ENCODE measurements at places on chromosomes 13 and 19.

DNA sequence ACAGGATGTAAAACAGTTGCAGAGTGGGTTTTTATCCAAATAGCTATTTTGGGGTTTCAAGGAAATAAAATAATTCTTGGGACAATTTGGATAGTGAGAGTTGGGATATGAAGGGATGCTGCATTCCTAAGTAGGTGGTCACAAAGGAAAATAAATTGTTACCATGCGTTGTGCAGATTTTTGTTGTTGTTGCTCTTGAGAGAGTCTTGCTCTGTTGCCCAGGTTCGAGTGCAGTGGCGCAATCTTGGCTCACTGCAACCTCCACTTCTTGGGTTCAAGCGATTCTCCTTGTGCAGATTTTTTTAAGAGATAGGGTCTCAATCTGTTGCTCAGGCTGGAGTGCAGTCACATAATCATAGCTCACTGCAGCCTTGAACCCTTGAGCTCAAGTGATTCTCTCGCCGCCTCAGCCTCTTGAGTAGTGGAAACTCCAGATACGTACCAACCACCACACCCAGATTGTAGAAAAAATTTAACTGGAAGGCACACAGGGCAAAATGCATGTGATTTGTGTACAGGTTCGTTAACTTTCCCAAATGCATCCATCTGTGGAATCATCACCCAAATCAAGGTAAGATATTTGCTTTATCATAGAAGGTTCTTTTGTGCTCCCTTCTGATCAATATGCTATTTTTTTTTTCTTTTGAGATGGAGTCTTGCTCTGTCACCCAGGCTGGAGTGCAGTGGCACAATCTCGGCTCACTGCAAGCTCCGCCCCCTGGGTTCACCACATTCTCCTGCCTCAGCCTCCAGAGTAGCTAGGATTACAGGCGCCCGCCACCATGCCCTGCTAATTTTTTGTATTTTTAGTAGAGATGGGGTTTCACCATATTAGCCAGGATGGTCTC, 16.0 kb downstream of the SLC1A5 start:
- DNase-seq, result no peak

DNA sequence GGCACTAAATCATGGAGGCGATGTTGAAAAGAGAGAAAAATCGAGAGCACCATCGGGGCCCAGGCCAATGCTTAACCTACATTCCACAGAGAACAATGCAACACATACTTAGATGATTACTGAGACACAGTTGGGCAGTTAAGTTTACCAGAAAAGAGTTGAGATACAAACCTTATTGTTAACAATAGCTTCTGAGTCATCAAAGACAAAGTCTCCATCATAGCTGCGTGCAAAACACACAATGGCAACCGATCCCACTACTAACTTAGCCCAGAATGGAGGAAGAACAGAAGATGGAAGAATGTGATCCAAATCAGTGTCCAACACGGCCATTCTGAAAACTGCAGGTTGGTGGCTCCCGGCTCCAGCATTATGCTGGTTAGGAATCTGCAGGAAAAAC, 6.2 kb downstream of the TMTC4 start:
- DNase-seq, result no peak

DNA sequence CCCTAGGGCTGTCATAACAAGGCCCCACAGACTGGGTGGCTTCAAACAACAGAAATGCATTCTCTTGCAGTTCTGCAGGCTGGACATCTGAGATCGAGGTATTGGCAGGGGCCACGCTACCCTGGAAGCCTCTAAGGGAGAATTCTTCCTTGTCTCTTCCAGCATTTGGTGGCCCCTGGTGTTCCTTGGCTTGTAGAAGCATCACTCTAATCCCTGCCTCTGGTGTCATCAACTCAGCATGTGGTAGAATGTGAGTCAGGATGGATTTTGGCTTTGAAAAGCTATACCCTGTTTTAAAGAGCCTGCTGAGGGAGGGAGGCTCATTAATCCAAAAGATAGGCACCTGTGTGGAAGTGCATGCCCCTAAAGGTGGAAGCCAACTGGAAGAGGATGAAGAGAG, 7.9 kb upstream of the GGACT start:
- no peak for DNase-seq

DNA sequence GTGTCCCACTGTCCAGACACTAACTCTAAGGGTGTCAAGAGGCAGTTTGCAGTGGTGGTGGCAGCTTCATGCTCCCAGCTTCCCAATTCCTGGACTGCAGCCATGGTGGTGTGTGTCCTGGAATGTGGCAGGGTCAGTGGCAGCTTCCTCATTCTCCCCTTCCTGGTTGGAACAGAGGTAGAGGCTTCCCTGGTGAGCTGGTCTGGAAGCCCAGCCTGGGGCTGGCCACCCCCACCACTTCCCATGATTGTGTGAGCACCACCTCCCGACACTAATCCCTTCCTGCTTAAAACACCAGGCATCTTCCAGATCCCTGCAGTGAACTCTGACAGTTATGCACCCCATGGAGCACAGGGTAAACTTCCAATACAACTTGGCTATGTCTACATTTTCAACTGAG, 134.9 kb downstream of the RAP2A start:
- DNase-seq, result no peak

GRCh38 chr19:47122359-47123335, 8.0 kb upstream of the SAE1 start:
- no peak for DNase-seq

DNA sequence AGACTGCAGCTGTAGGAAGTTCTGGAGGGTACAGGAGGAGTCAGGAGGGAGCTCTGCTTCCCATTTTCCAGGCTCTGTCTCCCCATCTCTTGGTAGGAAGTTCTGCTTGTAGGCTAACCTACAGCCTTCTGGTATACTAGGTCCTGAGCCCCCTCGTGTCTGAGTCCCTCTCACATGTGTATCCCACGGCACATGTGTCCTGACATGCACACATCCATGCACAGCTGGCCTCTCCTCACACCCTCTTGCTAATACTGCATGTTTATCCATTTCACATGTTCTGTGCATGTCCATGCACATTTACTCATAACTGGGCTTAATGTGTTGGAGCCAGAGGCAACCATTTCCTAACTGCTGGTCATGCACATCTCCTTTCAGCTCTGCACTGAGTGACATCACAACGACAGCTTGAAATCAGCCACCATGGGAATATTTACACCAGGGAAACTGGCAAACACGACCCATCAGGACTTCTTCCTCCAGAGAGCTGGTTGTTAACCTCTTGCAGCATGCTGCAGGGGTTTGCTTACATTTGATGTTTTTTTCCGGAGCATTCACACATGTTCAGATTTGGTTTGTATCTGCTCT, 3.0 kb downstream of the CD209 start:
- no peak for DNase-seq

DNA sequence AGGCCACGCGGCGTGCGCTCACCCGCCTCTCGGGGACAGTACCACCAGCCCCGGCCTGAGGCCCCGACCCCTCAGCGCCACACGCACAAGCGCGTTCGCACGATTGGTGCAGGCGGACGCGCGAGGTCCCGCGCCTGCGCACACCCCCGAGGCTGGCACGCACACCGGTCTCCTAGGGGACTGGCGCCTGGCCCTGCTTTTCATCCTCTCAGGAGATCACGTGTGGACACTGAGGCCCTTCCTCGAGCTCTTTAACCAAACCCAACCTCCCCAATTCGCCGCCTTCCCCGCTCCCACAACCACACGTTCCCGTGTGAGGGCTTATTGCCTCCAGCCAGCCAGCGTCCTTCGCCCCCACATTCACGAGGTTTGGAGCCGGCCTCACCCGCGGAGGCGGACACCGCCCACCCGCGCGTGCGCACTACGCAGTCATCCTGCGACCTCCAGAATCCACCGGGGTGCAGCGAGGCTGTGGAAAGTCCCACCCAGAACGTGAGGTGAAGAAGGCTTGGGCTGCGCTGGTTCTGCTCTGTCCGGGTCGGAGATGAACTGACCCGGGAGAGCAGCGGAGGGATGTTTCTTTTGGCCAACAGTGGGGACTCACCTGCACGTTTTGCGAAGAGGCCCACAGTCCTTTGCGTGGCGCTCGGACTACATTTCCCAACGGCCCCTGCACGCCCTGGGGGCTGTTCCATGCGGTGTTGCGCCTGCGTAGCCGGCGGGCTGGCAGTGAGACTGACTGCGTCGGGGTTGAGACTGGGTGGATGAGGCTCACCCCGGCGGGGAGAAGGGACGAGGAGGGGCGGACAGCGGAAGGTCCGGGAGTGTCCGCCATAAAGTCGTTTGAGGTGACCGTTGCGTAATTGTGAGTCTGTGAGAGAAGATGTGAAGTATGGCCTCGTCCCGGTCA, 539 bp upstream of the ZNF667 start:
- peak; percentile 3 for DNase-seq

GRCh38 chr19:13398780-13399726, 107.2 kb downstream of the CACNA1A start:
- DNase-seq, result no peak

DNA sequence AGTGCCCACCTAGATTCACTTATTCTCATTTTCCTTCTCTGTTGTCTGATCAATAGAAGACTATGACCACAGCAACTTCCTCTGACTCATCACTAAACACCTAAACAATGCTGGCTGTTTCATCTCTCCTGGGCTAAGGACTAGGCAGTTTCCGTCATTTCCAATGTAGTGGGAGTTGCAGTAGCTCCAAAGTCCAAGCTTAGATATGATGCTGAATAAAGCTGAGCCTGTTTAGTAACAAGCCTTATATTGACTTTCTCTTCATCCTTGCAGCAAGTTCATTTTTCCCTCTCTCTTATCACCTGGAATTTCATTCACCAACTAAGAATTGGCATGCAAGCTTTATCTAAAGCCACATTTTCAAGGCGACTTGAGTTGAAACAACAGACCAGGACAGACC, 53.5 kb upstream of the PCDH9 start:
- DNase-seq, result no peak

- no peak for DNase-seq
Observed at GRCh38 chr13:44142540-44142867, 231.1 kb upstream of the SERP2 start.

- DNase-seq, result no peak
Observed at GRCh38 chr13:74768521-74769085, 634.4 kb upstream of the KLF12 start.

DNA sequence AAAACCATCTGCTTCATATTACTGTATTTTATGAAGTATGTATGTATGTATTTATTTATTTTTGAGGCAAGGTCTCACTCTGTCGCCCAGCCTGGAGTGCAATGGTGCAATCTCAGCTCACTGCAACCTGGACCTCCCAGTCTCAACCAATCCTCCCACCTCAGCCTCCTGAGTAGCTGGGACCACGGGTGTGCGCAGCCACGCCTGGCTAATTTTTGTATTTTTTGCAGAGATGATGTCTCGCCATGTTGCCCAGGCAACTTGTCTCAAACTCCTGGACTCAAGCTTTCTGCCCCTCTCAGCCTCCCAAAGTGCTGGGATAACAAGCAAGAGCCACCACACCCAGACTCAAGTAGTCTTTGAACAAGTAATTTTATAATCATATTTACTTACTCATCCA, 5.5 kb downstream of the KATNAL1 start:
- no peak for DNase-seq

- DNase-seq, result no peak
Observed at GRCh38 chr13:21150013-21150412, 26.3 kb downstream of the SKA3 start.

DNA sequence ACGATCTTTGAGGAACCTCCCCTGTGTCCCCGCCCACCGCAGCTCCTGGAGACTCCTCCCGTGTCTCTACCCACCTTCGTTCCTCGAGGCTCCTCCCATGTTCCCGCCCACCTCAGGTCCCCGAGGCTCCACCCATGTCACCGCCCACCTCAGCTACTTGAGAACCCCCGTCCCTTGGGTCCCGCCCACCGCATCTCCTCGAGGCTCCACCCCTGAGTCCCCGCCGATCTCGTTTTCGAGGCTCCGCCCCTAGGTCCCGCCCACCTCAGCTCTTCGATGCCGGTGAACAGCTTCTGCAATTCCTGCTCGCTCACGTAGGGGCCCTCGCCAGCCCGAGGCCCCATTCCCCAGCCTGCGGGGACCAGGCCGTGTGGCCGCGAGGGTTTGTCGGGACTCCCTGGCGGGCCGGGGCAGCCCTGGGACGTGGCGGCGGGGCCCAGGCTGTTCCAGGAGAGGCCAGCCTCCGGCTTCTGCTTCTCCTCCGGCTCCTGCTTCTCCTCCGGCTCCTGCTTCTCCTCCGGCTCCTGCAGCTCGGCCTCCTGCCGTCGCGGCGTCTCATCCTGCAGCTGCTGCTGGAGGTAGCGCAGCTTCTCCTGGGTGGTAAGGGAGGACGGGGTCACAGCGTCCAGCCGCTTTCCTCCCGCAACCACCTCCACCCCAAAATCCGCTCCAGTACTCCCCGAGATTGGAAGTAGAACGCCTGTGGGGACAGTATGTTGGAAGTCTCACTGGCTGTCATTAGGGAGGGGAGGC, 16.7 kb downstream of the TSKS start:
- peak; percentile 38 for DNase-seq

DNA sequence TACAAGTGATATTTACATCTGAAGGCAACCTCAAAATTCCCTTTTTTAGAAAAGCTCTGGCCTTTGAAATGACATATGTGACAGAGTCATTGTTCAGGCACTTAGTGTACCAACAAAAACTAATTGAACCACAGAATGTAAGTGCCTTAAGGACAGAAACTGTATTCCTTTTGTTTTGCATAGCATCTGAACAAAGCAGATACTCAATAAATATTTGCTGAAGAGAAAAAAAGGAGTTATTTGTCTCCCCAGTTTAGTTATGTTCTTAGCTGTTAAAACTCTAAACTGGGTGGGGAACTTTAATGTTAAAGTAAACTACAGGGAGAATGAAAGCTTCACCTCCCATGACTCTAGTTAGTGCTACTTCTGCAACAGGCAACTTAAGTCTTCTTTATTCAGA, 56.8 kb upstream of the KLF5 start:
- no peak for DNase-seq

DNA sequence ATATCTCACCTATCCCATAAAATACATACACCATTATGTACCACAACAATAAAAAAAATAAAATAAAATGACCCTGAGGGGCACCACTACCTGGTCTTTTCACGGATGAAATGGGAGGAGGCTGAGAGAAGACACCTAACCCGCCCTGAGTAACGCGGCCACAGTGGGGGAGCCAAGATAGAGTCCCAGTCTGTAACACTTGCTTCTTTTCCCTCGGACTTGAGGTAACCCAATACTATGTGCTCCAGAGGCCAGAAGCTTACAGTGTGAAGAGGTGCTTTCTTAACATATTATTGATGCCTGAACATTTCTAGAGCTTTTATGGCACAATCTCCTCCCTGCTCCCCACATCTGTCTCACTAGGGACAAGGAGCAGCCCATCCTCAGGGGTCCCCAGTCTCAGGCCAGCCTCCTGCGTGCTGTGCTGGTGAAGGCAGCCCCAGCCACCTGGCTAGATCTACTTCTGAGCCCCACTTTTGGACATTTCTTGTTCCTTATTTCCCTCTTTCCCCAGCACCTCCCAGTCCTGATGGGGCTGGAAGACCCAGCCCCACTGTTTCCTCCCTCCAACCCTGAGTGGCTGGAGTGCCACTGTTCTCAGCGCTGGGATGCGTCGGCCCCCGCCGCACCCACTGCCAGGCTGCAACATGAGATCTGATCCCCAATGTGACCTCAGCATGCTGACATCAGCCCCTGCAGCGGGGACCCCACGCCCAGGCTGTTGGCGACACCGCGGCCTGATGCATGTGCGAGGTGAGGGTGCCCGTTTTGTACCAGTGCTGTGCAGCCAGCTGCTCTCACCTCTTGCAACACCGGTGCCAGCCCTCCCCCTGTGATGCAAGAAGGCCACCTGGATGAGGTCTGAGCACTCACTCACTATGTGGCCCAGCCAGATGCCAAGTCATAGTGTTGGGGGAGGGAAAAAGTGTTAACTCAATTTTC, 143.3 kb downstream of the DCLK1 start:
- DNase-seq, result no peak

GRCh38 chr19:54319892-54320670, 7.1 kb upstream of the LILRA5 start:
- DNase-seq, result no peak
